ENCODE measurements at places on chromosomes 3 and 15.

DNA sequence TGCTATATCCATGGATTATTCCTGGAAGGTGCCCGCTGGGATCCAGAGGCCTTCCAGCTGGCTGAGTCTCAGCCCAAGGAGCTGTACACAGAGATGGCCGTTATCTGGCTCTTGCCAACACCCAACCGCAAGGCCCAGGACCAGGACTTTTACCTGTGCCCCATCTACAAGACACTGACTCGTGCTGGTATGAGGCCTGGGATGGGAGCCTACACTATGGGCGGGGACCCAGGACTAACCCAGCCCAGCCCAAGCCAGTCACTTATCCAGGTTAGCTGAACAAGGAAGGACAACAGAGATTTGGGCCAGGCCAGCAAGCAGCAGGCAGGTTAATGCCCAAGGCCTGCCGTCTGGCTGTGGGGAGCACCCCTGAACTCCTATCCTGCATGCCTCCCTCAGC, 45.3 kb downstream of the SEMA3G start:
- no peak for DNase-seq

GRCh38 chr3:71432044-71432975, 151.2 kb downstream of the FOXP1 start:
- no peak for DNase-seq

DNA sequence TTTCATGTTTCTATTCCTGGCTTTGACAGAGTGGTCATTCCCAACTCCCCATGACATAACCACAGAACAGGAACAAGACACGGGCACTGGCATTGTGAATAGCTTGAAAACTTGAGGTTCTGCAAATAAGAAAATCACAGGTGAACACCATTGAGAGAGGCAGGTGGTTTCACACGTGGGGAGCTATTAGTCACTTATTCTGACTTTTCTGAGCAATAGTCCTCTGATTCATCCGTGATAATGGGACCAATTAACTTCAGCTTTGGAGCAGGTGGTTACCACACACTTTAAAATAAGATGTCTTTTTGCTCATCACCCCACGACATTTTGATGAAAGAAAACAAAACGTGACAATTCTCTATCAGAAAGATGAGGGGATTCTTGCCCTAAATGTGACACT, 224.7 kb downstream of the KLF13 start:
- DNase-seq = no peak

- DNase-seq = no peak
Measured at GRCh38 chr3:43255662-43256061, 30.7 kb upstream of the SNRK start.

GRCh38 chr3:38459499-38460048, 5.9 kb downstream of the ACVR2B start:
- no peak for DNase-seq

DNA sequence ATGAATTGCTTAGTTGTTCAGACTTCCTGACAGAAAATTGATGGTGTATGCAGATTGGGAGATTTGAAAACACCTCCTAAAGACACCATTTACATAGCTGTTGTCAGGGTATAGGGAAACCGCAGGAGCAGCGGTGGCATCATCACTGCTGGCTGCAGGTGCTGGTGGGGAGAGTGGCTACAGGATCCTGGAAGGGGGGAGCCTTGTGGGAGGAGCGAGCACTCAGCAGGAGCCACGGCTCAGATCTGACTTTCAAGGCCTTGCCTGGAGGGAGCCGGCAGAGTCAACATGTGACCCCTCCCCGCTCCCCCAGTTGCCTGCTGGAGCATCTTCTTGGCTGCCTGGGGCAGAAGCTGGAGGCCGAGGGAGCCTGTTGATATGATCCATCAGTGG, 26.1 kb downstream of the EDEM1 start:
- DNase-seq = no peak

- DNase-seq = no peak
Measured at GRCh38 chr3:8555725-8556472, 54.3 kb downstream of the LMCD1 start.
